Stimulated activated CD4-positive, alpha-beta T cell treated with anti-CD3 and anti-CD28 coated beads, Interleukin-4, amount 100 ng/mL, for 24 hours (primary cell): ENCODE measurements at places on chromosomes 6 and 20.

DNA sequence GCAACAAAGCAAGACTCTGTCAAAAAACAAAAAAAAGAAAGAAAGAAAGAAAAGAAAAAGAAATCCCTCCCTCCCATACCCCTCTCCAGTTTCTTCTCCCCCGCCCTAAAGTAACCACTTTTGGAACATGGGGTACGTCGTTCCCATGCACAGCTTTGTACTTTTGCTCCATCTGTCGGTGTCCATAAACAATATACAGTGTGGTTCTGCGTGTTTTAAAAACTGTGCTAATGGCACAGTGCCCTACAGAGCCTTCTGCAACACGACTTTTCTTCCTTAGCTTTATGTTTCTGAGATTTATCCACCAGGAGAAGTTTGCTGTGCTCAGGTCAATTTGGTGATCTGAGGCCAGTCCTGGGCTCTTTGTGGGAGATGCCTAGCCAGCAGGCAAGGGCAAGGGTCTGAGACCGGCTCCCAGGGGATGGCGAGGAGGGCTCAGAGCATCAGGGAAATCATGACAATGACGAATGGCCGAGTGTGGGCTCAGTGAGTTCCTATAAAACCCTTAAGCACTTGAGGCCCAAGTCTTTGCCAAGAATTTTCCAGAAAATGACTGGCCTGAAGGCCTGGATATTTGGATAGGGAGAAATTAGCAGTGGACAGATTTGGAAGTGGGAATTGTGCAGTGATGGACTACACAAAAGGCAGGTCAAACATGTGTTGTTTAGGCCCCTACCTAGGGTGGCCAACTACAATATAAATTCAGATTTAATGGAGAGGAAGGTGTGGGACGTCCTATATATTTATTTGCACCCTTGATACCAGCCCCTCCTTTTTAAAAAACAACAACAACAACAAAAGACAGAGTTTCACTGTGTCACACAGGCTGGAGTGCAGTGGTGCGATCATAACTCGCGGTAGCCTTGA is 1.9 kb upstream of the BCAS4 start:
- no peak for DNase-seq

- no peak for DNase-seq
These were observed 24.7 kb downstream of the TTLL9 start for GRCh38 chr20:31894980-31895675.

GRCh38 chr20:24018796-24019195 is 30.2 kb upstream of the GGTLC1 start:
- DNase-seq, result no peak

- DNase-seq, result no peak
These were observed 258.4 kb upstream of the MARCKS start for GRCh38 chr6:113598786-113599185.

- DNase-seq, result peak; percentile 29
These were observed at the start of gene RAMACL for GRCh38 chr6:166586424-166587156. Gene RAMACL (minus strand): TSS chr6:166586678. CDS start chr6:166586477, 201 bp downstream.

GRCh38 chr20:41068806-41069205 is 40.2 kb downstream of the TOP1 start:
- no peak for DNase-seq

GRCh38 chr6:9126878-9127560 is 691.7 kb upstream of the SLC35B3 start:
- DNase-seq, result no peak

- no peak for DNase-seq
These were observed 566.6 kb upstream of the CITED2 start for GRCh38 chr6:139940741-139941729.

DNA sequence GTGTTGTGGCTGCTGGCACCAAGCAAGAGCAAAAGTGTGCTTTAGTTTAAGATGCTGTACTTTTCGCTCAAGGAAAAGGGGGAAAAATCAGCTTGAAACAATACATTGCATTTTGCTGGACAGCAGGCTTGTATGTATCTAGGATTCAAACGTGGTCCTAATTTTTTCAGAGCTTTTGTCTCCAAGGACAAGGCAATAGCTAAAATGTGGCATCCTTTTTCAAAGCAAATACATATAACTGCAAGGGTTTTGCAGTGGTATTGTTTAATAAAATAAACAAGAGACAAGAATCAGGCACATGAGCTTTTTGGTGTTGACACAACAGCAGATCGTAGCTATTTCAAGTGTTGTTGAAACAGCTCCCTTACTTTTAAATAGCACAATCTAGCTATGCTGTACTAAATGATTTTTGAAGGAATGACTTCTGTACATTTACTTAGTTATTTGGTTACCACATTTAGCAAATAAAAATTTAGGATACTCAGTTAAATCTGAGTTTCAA is 137.0 kb upstream of the HEY2 start:
- DNase-seq, result no peak

- DNase-seq, result no peak
These were observed 31.9 kb downstream of the INSM1 start for GRCh38 chr20:20399531-20400500.

DNA sequence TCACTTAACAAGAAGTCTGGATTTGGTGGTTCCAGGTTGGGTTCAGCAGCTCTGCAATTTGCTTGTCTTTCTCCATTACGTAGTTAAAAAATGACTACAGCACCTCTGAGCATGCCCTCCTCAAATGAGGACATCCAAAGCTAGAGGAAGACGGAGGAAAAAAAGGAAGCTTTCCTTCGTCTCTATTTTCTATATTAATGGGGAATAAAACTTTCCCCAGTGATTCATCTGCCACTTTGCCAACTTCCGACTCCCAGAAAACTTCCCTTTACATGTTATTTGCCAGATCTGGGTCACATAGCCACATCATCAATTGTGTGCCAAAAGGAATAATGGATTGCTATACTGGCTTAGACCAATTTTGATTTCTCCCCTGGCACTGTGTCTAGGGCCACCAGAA is 69.5 kb downstream of the ZFAND3 start:
- no peak for DNase-seq

GRCh38 chr6:423055-423798 is 31.7 kb downstream of the IRF4 start:
- no peak for DNase-seq
